ENCODE measurements at places on chromosomes 1 and 21. TPM values are rescaled to one million over a fixed set of nuclear protein-coding genes. Genes with fewer than 3 reads are reported as not detected.

LHX4 gene
- total RNA-seq: not detected

DRAXIN gene
- 1.8 TPM for total RNA-seq

OLIG2 gene
- total RNA-seq: not detected

MAP3K7CL gene
- 6.9 TPM for total RNA-seq

DNA sequence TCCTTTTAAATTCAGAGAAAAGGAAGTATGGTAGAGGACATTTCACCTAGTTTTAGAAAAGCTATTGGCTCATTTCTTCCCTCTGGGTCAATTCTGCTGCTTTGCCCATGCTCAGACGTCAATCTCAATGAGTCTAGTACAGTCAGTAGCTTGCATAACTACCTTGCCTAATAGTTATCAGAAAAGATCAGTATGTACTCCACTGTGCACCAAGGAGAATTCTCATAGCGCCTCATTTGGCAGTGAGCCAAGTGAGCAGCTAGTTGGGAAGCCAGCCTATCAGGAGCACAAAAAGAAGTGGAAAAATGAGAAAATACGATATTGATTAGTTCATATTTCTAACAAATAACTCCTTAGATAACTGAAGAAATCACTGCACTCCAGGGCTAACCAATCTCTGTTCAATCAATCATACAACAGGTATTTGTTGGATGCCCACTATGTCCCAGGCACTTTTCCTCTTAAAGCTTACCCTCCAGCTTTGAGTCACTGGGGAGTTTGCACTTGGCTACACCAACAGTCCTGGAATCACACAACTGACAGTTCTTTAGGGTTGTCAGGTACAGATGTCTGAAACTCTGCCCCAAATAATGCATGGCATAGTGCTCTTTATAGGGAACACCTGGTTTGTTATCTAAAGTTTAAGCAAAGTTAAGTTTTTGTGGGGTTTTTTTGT lies 50.2 kb downstream of the PRDX6 start:
- no peaks in the 10 kb centered on the region for H3K36me3 ChIP-seq
- no peak for DNase-seq
- H3K4me1 ChIP-seq: no peaks in the 10 kb centered on the region
- no peak overlapping the region for H3K4me3 ChIP-seq
- H3K27ac ChIP-seq: no peak overlapping the region

- H3K4me1 ChIP-seq: no peaks in the 10 kb centered on the region
- no peak for DNase-seq
- no peaks in the 10 kb centered on the region for H3K27me3 ChIP-seq
- H3K27ac ChIP-seq: no peak overlapping the region
- H3K4me3 ChIP-seq: no peak overlapping the region
These were observed 258.2 kb upstream of the DUSP10 start for GRCh38 chr1:222000131-222000530.

- H3K4me3 ChIP-seq: peak overlapping the region; percentile 69
- peaks cover 35% of the 10 kb centered on the region for H3K36me3 ChIP-seq
- H3K27me3 ChIP-seq: no peaks in the 10 kb centered on the region
- H3K4me1 ChIP-seq: peaks cover 41% of the 10 kb centered on the region
These were observed 1.0 kb downstream of the RCC1 start for GRCh38 chr1:28506907-28507246.

- H3K27ac ChIP-seq: no peak overlapping the region
- no peaks in the 10 kb centered on the region for H3K27me3 ChIP-seq
- no peak for DNase-seq
These were observed 54.9 kb downstream of the KCNK1 start for GRCh38 chr1:233668725-233669294.

DNA sequence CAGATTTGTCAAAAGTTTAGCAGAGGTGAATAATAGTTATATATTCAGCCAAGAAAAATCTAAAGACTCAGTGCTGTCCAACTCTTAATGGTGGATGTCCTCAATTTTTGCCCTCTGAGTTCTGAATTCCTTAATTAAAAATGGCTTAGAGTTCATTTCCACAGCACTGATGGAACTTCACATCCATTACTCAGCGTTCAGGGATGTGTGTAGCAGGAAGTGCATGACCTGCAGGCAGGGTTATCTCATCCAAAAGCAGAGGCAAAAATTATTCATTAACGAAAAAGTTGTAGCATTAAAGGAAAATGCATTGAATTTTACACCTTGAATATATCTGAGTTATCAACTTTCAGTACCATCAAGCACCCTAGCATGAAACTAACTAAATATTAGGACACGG lies 96.7 kb downstream of the ZP4 start:
- no peaks in the 10 kb centered on the region for H3K4me1 ChIP-seq
- no peak overlapping the region for H3K4me3 ChIP-seq
- no peak overlapping the region for H3K27ac ChIP-seq
- H3K36me3 ChIP-seq: no peaks in the 10 kb centered on the region

GRCh38 chr1:26692793-26693490 lies 2.9 kb upstream of the ARID1A start:
- peaks cover 9% of the 10 kb centered on the region for H3K4me1 ChIP-seq
- peak; percentile 97 for DNase-seq

GRCh38 chr21:39048574-39048973 lies 134.7 kb downstream of the PSMG1 start:
- DNase-seq: no peak
- H3K4me1 ChIP-seq: no peaks in the 10 kb centered on the region
- no peak overlapping the region for H3K4me3 ChIP-seq
- no peak overlapping the region for H3K27ac ChIP-seq
- no peaks in the 10 kb centered on the region for H3K36me3 ChIP-seq

DNA sequence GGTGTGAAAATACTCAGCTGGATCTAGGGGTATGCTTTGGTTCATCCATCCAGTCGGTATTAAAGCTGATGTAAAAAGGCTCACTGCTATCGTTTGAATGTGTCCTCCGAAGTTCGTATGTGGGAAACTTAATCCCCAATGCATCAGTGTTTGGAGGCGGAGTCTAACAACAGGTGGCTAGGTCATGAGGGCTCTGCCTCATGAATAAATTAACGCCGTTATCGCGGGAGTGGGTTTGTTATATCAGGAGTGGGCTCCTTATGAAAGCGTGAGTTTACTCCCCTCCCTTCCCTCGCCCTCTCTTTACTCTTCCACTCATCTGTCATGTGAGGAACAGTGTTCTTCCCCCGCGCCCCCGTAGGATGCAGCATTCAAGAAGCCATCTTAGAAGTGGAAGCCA lies 48.9 kb upstream of the ZNF281 start:
- DNase-seq: no peak
- no peak overlapping the region for H3K4me3 ChIP-seq
- no peaks in the 10 kb centered on the region for H3K27me3 ChIP-seq
- H3K27ac ChIP-seq: no peak overlapping the region

DNA sequence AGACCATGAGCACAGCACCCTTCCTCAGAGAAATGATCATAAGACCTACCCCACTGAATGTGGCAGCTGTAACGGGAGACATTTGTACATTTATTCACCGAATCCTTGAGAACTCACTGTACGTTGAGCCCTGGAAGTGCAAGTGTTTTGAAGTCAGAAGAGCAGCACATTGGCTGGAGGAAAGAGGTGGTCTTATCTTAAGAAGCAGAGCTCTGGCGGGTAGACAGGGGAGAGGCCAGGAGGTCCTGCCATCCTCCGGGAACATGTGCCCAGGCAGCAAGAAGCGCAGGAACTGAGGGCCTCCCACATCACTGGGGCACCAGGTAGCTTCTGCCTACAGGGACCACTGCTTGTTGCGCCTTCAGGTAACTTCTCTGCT lies 169.2 kb upstream of the IRF2BP2 start:
- no peak for DNase-seq
- H3K27ac ChIP-seq: no peak overlapping the region
- no peaks in the 10 kb centered on the region for H3K27me3 ChIP-seq
- H3K4me3 ChIP-seq: no peak overlapping the region
